ENCODE measurements at places on chromosomes 3 and 15. TPM values are rescaled to one million over a fixed set of nuclear protein-coding genes. Genes with fewer than 3 reads are reported as not detected.

Gene CCR8
- not detected for polyA plus RNA-seq

Gene SLC6A1
- polyA plus RNA-seq: 3.3 TPM

Gene GOLGA6D
- 0.10 TPM for polyA plus RNA-seq

Gene GAP43
- 2.3 TPM for polyA plus RNA-seq

Gene KNL1
- 13.0 TPM for polyA plus RNA-seq

Gene NPAP1
- polyA plus RNA-seq: 0.03 TPM

Gene SI
- not detected for polyA plus RNA-seq

Gene NIPA2
- polyA plus RNA-seq: 44.3 TPM

Gene TPRG1
- polyA plus RNA-seq: 2.8 TPM

Gene ZCWPW2
- polyA plus RNA-seq: not detected

Gene AMT
- 7.0 TPM for polyA plus RNA-seq

Gene GADL1
- polyA plus RNA-seq: 25.9 TPM

Gene UNC13C
- polyA plus RNA-seq: 1.0 TPM

Gene PATL2
- polyA plus RNA-seq: 0.64 TPM

Gene IGF1R
- polyA plus RNA-seq: 15.7 TPM

Gene CSPG4
- 101 TPM for polyA plus RNA-seq

Gene DAZL
- polyA plus RNA-seq: 0.08 TPM

Gene ATP1B3
- not detected for polyA plus RNA-seq

Gene LIPC
- not detected for polyA plus RNA-seq

Gene CMSS1
- 34.1 TPM for polyA plus RNA-seq

Gene MESD
- 24.5 TPM for polyA plus RNA-seq

Gene ATP10A
- polyA plus RNA-seq: 1.7 TPM

Gene AMOTL2
- polyA plus RNA-seq: 42.5 TPM

Gene ARMC8
- polyA plus RNA-seq: not detected

Gene OR4M2
- not detected for polyA plus RNA-seq

Gene SOX2
- polyA plus RNA-seq: not detected

Gene SETMAR
- polyA plus RNA-seq: 20.3 TPM

Gene IGSF11
- 2.9 TPM for polyA plus RNA-seq

Gene ITGA11
- polyA plus RNA-seq: 2.6 TPM

Gene ITPKA
- polyA plus RNA-seq: 0.29 TPM

Gene APOD
- not detected for polyA plus RNA-seq

Gene AP4E1
- polyA plus RNA-seq: 10.2 TPM

Gene FRMD5
- 0.23 TPM for polyA plus RNA-seq

Gene ACKR2
- polyA plus RNA-seq: 0.42 TPM

Gene GOLGA8R
- 7.7 TPM for polyA plus RNA-seq

Gene SCN5A
- polyA plus RNA-seq: 3.6 TPM

Gene ZNF197
- 13.5 TPM for polyA plus RNA-seq

Gene TLR9
- polyA plus RNA-seq: 0.12 TPM

Gene GRAMD2A
- polyA plus RNA-seq: 3.1 TPM

Gene SLITRK3
- polyA plus RNA-seq: 0.35 TPM

Gene FLNB
- 53.3 TPM for polyA plus RNA-seq

Gene DNAH1
- 4.7 TPM for polyA plus RNA-seq

Gene IMPG2
- 0.94 TPM for polyA plus RNA-seq

Measured in muscle of arm (tissue), 14 donors.